ENCODE measurements at places on chromosomes 6 and 20. TPM values are rescaled to one million over a fixed set of nuclear protein-coding genes. Genes with fewer than 3 reads are reported as not detected.

GRCh38 chr6:45548657-45549515 is 171.2 kb upstream of the SUPT3H start:
- DNase-seq, result no peak

The GNAS-AS1 gene
- 0.38 TPM for total RNA-seq

The FYN gene
- 50.4 TPM for total RNA-seq

DNA sequence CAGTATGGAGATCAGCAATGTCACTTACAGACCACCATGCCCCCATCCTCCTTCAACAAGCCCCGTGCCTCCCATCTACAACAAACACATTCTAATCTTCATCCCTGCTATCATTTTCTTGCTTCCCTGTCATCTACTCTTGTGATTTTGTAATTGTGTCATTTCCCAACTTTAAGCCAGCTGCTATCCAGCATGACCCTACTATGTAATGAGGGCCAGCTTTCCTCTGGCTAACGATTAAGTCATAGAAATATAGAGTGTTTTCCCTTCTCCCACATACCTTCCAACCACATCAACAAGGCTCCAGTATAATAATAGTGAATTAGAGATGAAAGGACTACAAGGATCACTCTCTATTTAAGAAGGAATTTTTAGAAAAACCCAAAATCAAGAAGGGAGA is 607.0 kb downstream of the TENT5A start:
- DNase-seq, result no peak

GRCh38 chr6:166766769-166767168 is 139.7 kb upstream of the RPS6KA2 start:
- no peak for DNase-seq

The SLC22A7 gene
- total RNA-seq, result not detected

DNA sequence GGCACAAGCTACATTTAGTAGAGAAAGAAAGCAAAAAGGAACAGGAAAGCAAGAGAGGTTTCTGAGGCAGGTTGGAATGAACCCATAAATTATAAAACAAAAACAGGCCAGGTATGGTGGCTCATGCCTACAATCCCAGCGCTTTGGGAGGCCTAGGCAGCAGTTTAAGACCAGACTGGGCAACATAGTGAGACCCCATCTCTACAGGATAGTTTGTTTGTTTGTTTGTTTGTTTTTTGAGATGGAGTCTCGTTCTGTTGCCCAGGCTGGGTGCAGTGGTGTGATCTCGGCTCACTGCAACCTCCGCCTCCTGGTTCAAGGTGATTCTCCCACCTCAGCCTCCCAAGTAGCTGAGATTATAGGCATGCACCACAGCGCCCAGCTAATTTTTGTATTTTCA is 49.0 kb downstream of the AFG1L start:
- no peak for DNase-seq

GRCh38 chr6:38262026-38262425 is 377.7 kb downstream of the BTBD9 start:
- DNase-seq, result no peak
